ENCODE measurements at places on chromosomes 4 and X.

DNA sequence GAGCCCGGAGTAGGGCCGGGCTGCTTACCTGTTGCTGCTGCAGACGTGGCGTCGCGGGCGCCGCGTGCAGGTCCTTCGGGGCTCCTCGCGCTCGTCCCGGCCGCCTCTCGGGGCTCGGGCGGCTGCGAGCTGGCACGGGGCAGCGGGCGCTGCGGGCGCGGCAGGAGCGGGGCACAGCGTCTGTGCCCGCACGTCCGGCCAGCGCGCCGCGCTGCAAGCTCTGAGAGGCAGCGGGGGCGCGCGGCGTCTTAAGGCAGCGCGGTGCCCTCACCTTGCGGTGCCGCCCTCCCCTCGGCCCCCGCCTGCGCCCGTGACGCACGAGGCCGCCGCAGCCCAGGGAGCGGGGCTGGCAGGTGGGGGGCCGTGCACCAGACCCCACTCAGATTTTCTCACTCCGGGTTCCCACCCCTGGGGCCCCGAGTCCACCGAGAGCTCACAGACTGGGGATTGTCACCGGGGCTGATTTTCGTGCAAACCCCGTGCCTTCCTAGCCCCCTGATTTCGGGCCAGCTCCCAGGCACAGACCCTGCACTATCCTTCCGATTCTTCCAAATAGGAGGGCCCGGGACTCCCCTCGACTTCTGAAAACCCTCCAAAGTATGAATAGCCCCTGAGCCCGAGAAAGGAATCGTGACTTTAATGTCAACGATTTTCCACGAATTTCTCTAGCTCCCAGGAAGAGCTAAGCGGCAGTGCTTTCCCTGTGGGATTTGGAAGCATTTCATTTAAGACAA lies at the start of gene GPR101:
Gene GPR101, minus strand, starts transcription at position 222 of the 734 bp plus-strand sequence. CDS start 2,321 bp downstream, outside the sequence.
- no peak for DNase-seq

- DNase-seq: peak; percentile 72
Measured at GRCh38 chrX:137565921-137566745, at the start of gene ZIC3. TSS of gene ZIC3 (plus strand) at chrX:137566127. CDS start at chrX:137566692, 565 bp downstream.

- peak; percentile 3 for DNase-seq
Measured at GRCh38 chrX:79524642-79525041, 157.5 kb upstream of the ITM2A start.

GRCh38 chrX:68660746-68661145 lies 13.3 kb downstream of the STARD8 start:
- DNase-seq: no peak

DNA sequence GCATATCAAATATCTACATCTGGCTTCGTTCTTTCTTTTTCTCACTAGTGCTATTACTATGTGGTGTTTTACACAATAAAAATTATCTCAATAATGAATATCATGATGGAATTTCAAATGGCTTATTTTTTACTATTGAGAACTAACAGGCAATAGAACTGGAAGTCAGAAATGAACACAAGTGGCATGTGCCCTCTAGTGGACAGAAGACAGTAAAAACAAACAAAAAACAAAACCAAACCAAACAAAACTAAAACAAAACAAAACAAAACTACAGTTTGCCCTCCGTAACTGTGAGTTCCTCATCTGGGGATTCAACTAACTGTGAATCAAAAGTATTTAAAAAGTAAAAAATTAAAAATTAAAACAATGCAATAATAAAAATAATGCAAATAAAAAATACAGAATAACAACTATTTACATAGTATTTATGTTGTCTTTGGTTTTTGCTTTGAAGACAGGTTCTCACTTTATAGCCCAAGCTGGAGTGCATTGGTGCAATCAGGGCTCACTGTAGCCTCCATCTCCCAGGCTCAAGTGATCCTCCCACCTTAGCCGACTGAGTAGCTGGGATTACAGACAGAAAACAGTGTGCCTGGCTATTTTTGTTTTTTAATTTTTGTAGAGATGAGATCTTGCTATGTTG lies 195.6 kb upstream of the TACR3 start:
- DNase-seq: no peak

DNA sequence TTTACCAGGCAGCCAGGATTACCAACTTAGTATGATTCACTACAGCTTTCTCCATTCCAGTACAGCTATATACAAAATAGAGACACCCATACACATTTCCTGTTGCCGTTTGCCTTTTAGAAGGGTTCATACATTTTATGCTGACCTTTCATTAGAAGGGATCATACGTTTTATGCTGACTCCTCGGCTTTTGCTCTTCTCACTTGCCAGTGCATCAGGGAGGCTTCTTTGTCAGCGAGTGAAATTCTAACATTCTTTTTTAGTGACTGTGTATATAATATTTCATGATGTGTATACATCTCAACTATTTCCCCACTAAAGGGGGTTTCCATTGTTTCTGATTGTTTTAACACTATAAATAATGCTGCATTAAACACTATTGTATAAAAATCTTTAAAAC lies 552.6 kb downstream of the TRIML1 start:
- DNase-seq: no peak

DNA sequence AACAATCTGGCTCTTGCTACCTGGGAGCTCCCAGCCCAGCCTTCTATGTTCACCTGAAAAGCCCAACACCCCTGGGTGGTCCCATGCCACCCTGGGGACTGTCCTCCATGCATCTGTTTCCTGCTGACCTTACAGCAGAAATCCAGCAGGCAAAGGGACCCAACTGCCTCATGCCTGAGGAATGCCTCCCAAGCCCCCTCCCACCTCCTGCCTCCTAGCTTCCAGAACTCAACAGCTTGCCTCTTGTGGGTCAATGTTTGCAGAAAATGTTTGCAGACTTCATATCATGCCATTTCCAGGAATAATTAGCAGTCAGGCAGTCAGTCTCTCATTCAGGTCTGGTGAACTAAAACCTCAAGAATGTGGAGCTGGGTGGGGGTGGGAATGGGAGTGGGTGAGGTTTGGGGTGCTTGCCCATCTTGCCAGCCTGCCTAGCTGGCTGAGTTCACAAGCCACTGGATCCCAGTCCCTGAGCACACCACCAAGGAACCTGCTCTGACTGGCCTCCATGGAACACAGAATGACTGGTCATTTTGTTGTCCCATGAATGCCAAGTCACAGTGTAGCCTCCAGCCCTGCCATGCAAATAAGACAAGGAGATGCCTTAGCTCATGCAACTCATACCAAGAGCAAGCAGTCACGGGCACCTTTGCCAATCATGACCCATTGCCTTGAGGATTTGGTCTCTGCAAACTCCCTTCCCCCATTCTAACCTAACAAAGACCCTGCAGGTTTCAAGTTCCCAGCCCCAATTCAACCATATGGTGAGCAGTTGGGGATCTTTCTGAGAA lies 12.1 kb upstream of the PLAC1 start:
- no peak for DNase-seq

All from endothelial cell (in vitro differentiated cells).